Activated CD8-positive, alpha-beta memory T cell treated with anti-CD3 and anti-CD28 coated beads, Interleukin-2, amount 50 U/mL, for 48 hours (primary cell): ENCODE measurements at places on chromosomes 13 and 19.

- DNase-seq = no peak
Measured at GRCh38 chr19:2592824-2593223, 109.7 kb downstream of the GNG7 start.

DNA sequence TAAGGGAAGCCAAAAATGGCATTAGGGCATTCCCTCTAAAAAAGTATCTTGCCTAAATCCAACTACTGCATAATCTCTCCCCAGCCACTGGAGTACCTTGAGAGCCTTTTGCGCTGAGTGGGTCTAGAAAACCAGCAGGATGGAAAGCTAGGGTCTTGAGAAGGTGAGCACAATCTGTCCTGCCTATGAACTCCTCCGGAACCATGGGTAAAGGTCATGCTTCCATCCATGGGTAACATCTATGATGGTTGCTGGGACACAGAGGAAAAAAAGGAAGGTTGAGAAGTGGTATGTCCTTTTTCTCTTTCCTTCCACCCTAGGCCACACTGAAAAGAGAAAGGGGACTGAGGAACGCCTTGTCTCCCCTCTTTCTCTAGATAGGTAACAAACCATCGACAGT, 52.4 kb downstream of the ZNF676 start:
- no peak for DNase-seq

DNA sequence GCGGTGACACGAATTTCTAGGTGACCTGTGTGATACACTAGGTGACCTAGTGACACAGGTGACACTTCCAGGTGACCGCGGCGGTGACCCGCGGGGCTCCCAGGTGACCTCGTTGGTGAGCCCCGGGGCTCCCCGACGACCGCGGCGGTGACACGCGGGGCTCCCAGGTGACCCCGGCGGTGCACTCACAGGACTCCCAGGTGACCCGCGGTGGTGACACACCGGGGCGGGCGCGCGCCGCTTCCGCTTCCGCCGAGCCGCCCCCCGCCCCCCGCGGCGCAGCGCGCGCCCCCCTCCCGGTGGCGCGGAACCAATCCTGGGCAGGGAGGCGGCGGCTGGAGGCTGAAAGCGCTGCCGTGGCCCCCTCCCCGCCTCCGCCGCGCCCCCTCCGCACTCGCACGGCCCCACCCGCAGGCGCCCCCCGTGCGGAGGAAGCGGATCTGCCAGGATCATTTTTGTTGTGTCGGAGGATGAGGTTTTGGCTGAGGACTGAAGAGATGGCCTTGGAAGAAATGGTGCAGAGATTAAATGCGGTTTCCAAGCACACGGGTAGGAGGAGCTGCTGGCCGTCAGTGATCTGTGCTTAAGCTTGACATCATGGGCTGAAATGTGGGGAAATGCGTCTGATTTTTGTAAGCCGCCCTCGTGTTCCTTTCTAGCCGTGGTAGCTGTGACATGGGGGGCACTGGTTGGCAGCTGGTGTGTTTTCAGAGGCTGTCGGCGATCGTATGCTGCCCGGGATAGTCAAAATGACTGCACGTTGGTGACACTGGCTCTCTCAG, at the start of gene MCF2L:
TSS of gene MCF2L (plus strand) at position 305 of the 782 bp plus-strand sequence. CDS start at position 471, 166 bp downstream.
- DNase-seq = peak; percentile 79

- no peak for DNase-seq
Measured at GRCh38 chr13:80033951-80034350, 307.0 kb downstream of the SPRY2 start.
